D341Med (cell line): ENCODE measurements at places on chromosomes 6 and 20.

DNA sequence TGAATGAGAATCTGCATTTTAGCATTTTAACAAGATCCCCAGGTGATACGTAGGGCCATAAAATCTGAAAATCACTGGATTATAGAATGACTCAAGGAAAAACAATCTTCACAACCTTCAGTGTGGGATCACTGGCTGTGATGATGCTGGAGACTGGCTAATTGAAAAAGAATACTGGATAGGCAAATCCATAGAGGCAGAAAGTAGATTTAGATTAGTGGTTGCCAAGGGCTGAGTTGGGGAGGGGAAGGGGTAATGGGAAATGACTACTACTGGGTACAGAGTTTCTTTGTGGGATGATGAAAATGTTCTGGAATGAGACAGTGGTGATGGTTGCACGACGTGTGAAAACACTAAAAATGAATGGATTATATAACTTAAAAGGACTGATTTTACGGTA is 84.1 kb downstream of the CDK19 start:
- no peak for DNase-seq

- no peak for DNase-seq
These were observed 32.5 kb downstream of the SLC22A2 start for GRCh38 chr6:160226118-160226591.

DNA sequence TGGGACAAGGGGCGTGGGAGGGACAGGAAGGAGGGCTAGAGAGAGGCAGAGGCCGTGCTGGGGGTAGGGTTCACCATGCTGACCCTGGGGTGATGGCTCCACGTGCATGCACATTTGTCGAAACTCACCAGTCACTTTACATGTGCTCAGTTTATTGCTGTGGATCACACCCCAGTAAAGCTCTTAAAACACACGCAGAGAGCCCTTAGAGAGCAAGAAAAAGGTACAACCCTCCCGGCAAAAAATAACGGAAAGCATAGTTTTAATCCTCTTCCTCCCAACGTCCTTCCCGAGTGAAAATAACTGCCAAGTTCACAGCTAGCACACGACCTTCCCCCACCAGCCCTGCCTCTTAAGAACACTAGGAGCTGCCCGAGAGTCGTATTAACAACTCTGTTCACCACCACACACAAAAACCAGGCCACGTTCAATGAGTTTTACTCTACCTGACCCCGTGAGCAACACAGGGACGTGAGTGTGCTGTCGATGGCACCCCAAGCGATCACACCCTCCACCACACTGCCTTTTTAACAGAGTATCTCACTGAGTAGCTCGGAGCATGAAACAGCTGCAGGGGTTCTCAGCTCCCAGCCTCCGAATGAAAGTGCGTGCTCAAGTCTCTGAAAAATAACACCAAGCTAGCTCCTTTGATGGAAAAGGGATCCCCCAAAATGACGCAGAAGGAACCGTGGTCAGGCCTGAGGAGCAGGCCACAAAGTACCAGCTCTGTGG is 39.7 kb downstream of the TAF4 start:
- no peak for DNase-seq

DNA sequence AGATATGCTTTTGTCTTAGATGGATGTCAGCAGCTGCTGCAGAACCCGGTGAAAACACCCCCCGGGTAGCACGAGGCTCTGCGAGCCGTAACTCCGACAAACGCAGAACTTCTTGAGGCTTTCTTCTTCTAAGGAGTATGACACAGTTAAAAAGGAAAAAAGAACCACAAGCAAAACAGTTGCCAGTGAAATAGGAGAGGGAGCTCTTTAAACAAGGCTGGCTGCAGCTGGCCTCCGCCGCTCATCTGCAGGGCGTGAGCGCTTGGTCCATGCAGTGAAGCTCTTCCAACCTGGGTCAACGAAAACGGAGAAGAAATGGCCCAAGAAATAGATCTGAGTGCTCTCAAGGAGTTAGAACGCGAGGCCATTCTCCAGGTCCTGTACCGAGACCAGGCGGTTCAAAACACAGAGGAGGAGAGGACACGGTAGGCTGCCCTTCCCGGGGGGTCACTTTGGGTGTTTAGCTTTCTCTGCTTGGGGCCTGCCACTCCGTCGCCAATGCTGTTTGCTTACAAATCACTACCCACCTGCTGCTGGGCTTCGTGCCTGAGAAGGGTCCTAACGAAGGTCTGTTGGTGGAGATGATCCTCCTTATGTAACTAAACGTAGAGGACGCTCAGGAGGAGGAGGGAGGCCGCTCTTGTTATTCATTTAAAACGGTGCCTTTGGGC is 13.2 kb downstream of the SYTL3 start:
- DNase-seq = no peak

GRCh38 chr6:30730601-30731435 is 10.7 kb downstream of the TUBB start:
- peak; percentile 93 for DNase-seq

DNA sequence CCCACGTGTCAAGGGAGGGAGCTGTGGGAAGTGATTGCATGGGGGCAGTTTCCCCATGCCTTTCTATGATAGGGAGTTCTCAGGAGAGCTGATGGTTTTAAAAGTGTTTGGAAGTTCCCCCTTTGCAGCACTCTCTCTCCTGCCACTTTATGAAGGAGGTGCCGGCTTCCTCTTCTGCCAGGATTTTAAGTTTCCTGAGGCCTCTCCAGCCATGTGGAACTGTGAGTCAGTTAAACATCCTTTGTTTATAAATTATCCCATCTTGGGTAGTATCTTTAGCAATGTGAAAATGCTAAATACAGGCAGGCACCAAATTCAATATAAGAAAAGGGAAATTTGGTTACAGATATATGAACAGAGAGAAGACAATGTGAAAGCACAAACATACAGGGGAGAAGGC is 96.4 kb upstream of the EPHA7 start:
- no peak for DNase-seq

DNA sequence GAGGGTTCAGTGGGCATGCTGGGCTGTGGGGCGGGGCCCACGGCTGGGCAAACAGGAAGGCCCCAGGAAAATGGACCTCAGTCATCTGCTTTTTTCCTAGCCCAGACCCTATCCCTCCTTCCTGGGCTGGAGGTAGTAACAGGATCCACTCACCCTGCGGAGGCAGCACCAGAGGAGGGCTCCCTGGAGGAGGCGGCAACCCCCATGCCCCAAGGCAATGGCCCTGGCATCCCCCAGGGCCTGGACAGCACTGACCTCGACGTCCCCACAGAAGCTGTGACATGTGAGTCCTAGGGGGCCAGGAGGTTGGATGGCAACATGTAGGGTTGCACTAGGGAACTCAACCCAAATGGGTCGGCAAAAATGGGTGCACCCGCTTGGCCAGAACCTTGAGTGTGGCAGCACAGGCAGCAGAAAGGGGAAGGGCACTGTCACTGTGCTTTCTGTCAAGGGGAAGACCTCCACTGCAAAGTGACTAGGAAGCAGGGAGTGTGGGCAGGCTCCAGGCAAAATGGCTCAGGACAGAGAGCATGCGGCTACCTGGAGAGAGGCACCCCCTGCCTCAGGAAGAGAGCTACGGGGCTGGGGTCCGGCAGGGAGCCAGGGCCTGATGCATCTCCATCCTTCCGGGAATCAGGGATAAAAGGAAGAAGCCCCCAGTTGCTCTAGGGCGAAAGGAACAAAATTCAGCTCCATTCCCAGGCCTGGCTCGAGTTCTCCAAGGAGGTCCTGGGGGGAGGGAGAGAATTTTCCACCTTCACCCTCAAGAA is 7.9 kb downstream of the MDFI start:
- DNase-seq = no peak

DNA sequence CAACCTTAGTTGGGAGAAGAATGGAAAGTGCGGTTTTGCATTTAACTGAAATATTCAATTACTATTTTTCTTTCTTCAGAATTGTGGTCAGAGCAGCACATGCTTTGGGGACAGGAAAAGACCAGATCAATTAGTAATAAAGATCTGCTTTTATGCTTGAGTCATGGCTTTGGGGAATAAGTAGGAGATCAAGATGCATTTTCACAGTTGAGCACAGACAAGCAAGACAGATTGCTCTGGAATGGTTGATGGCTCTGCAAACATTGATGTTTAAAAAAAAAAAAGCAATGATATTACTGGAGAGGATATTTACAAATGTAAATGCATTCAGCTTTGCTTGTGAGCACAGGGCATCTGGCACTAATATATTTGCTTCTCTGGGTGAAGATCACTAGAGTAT is 224.4 kb upstream of the SASH1 start:
- DNase-seq = no peak

GRCh38 chr20:43404878-43405277 is 52.8 kb upstream of the SRSF6 start:
- DNase-seq = no peak

DNA sequence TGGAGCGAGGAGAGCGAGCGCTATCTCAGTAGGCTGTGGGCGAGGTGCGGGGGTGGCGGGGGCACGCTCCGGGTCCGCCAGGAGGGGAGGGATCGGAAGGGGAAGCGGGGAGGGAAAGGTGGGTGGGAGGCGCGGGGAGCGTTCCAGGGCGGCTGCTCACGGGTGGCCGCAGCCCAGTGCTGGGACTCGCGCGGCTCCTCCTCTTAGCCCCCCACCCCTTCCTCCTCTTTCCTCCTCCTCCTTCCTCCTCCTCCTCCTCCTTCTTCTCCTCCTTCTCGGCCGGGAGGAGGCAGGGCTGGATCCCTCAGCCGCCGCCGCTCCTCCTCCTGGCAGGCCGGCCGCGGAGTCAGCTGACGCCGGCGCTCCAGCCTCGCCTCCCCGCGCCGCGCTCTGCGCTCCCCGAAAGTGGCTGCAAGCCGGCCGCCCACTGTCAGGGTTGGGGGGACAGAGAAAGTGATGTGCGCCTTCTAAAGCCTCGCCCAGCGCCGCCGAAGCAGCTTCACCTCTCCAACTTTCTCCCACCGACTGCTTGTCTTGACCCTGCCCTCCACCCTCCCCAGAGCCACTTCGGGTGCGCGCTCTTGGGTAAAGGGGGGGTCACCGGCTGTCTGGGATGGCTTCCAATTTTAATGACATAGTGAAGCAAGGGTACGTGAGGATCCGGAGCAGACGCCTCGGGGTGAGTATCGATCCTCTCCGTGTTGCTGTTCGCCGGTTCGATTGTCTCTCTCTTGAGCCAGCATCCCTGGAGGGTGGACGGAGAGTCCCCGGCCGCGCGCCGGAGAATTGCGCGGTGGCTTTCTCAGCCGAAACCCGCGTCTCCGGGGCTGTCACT is at the start of gene DOK5:
DOK5 (plus strand) TSS at position 260 of the 835 bp plus-strand sequence; CDS start at position 614, 354 bp downstream.
- peak; percentile 37 for DNase-seq

DNA sequence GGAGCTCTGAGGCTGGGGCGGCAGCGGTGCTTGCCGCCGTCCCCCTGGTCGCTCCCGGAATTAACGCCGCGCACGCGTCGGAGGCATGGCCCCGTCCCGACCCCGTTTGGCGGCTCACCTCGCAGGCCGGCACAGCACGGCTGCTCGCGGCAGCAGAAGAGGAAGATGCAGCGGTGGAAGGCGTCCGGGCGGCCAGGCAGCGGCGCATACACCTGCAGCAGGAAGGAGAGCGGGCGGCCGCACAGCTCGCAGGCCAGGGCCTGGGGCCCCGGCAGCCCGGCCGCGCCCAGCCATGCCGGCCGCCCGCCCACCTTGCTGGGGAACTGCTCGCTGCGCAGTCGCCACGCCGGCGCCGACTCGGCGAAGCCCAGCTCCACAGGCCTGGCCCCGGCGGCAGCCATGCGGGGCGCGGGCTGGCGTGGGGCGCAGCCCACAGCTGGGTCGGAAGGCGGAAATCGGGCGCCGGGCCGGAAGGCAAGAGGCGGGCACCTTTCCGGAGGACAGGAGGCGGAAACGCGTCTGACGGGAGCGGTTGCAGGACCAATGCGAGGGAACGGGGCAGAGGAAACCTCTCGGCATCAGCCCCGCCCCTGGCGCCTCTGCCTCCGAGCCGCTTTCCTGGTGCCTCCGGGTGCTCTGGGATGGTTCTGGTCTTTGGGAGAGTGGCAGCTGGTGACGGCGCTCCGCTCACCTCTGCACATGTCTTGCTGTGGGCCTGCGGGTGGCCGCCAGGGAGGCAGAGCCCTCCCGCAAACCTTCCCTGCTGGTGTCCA is at the start of gene PDCD2:
PDCD2 (minus strand) TSS at position 457 of the 773 bp plus-strand sequence; CDS start at position 401, 56 bp downstream.
- DNase-seq = peak; percentile 96

- no peak for DNase-seq
These were observed 42.6 kb downstream of the PLCG1 start for GRCh38 chr20:41179961-41180360.
